ENCODE measurements at places on chromosomes 4 and X.

- DNase-seq, result no peak
Observed at GRCh38 chr4:177283167-177283566, 26.5 kb upstream of the NEIL3 start.

- DNase-seq, result no peak
Observed at GRCh38 chrX:103782640-103783039, 6.0 kb downstream of the PLP1 start.

DNA sequence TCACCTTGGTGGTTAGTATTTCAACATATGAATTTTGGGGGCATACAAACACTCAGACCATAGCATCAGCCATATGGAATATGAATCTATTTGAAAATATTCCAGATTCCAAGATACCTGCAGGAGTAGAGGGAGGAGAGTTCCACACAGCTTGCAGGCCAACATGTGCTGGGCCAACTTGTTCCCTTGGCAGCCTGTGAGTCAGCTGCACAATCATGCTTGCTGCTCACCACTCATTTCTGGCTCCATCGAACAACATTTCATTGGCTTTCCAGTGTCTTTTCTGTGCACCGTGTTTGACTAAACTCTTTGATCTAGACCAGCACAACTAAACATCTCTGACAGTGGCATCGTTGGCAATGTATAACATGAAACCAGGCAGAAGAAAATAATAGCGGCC lies 282.5 kb upstream of the RASGEF1B start:
- DNase-seq, result no peak

- no peak for DNase-seq
Observed at GRCh38 chr4:688854-689681, at the start of gene SLC49A3. TSS of gene SLC49A3 (minus strand) at chr4:689151. CDS start at chr4:689127, 24 bp downstream.

DNA sequence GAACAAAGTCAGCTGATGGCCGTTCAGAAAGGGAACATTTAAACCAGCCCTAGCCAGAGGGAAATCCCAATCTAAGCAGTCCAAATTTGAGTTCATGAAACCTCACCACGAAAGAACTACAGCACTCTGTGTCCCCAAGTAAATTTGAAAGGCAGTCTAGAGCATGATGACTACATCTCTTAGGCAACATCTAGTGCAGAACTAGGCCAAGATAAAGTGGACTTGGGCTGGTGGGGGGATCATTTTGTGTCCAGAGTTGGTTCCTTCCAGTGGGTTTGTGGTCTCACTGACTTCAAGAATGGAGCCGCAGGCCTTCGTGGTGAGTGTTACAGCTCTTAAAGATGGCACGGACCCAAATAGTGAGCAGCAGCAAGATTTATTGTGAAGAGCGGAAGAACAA lies 64.9 kb downstream of the KLHL4 start:
- DNase-seq, result no peak

DNA sequence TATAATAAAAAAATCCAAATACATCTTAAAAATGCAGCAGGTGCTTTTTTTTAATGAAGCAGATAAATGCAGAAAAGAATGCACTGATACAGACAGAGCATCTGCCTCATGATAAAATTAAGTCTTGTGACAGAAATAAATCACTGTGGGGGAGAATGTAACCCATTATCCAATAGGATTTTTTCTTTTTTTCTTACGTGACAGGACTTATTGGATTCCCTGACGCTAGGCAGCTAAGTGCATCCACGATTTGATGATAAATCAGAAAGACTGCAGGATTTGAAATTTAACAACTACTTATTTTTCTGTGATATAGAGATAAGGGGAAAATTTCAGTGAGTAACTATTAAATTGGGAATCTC lies 110.6 kb upstream of the PPARGC1A start:
- no peak for DNase-seq

GRCh38 chrX:42021058-42021457 lies 97.7 kb upstream of the CASK start:
- DNase-seq, result no peak

- DNase-seq, result no peak
Observed at GRCh38 chr4:140735779-140736391, 20.3 kb downstream of the TBC1D9 start.

GRCh38 chrX:71283403-71284143 lies at the start of gene NONO:
TSS of gene NONO (plus strand) at chrX:71283635. CDS start at chrX:71290638, 7,003 bp downstream.
- DNase-seq, result peak; percentile 95

GRCh38 chr4:21795091-21795490 lies 153.5 kb downstream of the KCNIP4 start:
- no peak for DNase-seq

DNA sequence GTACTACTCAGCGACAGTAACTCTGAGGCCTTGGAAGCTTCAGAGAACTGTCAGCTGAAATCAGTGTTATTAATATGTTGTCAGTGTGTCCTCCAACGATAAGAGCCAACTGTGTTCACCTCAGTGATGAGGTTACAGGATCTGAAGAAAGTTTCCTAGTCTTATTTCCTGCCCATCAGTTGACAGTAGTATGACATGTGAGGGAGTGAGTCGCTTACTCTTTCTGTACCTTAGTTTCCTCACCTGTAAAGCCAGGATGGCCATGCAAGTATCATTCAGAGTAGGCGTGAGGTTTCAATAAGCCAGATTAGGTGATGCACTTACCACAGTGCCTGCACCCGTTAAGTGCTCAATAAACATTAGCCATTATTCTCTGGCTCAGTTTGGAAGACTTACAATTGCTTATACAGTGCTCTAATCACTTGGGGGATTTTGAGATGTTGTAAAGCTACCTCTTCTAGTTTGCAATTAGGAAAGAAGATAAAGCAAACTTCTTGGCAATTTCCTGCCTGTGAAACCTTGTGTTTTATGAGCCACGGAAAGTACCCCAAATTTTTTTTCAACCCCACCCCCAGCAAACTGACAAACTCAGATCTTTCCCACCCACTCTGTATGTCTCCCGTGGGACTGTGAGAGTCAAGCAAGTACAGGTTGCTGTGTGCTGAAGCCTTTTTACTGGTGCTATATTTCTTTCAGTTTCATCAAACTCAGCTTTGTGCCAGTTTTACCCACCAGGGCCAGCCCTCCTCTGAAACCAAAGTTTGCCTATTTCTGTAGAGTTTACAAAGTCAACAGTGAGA lies 62.2 kb downstream of the ANXA3 start:
- no peak for DNase-seq

GRCh38 chr4:36269101-36269500 lies 12.3 kb upstream of the DTHD1 start:
- DNase-seq, result no peak

All from kidney (tissue), 22 donors.